Pancreas (tissue), 10 donors: ENCODE measurements at places on chromosomes 11 and 22. TPM values are rescaled to one million over a fixed set of nuclear protein-coding genes. Genes with fewer than 3 reads are reported as not detected.
A peak's percentile ranks its signal among the peaks of the same experiment; 100 is the strongest.

The GLB1L2 gene
- polyA plus RNA-seq, result 10.1 TPM

The THRSP gene
- 0.63 TPM for polyA plus RNA-seq

The C22orf42 gene
- polyA plus RNA-seq, result 1.4 TPM

- DNase-seq, result no peak
Observed at GRCh38 chr22:45551310-45552016, 48.8 kb downstream of the FBLN1 start.

DNA sequence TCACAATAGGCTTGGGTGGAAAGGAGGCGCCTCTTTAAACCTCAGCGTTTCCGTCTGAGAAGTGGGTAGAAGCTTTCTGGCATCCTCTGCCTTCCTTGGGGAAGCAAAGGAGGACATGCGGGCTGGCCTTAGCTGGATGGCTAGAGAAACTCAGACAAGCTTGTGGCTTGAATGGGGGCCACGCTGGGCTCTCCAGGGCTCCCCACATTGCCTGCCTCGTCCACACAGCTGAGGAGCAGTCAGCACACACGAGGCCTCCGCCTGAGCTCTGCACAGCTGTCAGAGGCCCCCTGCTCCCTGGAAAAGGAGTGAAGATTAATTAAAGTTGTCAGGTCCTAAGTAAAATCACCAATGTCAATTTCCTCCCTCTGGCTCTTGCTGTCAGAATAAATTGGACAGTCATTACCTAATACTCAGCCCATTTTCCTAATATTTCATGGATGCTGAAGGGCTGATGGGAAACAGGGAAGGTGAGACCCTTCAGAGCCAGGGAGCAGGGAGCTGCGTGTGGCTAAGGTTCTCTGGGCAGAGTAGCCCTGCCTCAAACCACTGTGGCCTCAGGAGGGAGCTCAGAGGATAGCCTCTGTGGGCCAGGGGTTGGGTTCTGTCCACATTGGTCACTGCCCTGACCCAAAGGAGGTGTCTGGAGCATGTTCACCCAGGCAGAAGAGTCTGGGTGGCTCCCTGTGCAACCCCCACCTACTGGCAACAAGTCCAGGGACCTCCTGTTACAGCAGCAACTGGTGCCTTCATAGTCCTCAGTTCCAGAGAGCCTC lies 118.3 kb upstream of the CD82 start:
- DNase-seq, result no peak

DNA sequence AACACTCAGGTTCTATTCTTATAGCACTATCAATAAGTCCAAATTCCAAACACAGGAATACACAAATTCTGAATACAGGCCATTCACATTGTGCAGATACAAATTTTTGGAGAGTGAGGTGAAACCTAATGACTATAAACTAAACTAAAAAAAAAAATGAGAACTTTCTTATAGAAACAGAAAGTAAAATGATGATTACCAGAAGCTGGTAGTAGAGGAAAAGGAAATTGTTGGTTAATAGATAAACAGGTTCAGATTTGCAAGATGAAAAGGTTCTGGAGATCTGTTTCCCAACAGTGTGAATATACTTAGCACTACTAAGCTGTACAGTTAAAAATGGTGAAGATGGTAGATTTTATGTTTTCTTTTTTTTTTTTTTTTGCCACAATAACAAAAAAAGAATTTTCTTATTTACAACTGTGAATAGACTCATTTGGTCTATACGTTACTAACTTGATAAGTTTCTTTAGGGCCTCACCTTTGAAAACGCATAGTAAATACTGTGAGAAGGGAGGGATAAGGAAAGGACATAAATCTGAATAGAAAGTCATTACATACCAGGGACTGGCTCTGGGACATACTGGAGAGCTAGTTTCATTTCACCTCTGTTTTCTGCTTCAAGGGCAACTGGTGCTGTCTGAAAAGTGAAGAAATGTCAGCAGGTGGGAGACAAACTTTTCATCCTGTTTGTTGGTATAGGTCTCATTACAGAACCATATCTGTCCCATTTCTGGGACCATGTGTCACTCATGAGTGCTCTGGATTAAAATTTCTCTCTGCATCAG lies 14.2 kb upstream of the CCDC89 start:
- no peak for DNase-seq

- peak; percentile 60 for DNase-seq
Observed at GRCh38 chr22:43884600-43885318, 7.1 kb downstream of the PNPLA5 start.

DNA sequence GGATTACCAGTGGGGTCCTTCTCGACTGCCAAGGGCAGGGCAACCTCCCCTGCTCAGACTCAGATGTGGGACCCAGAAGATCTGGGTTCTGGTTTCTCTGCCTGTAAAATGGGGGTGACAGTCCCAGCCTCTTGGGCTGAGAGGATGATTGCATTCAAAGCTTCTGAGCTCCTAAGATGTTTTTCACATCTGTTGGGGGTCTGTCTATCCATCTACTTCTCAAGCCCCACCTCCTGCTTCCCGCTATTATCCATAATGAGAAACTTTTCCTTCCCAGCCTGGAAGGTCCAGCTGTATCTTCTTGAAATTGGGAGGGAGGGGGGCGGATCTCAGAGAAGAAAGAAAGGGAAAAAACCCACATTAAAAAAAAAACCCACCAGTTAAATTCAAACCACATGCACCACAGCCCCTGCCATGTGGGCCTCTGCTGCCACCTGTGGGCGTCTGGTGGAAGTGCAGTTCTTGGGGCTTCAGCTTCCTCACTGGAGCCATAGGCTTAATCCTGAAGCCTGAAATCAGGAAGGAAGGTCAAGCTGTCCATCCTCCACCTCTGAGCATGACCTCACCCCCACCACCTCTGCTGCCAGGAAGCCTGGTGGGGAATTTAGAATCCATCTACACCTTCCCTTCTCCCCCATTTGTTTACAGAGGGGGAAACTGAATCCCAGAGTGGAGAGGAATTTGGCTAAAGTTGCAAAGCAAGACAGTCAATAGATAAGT lies 27.3 kb downstream of the ARHGEF17 start:
- peak; percentile 92 for DNase-seq
